ENCODE measurements at places on chromosomes 13 and 19.

GRCh38 chr19:18223860-18224524 lies 2.2 kb downstream of the PDE4C start:
- DNase-seq = no peak

GRCh38 chr13:66558506-66558905 lies 671.6 kb downstream of the PCDH9 start:
- no peak for DNase-seq

- no peak for DNase-seq
Observed at GRCh38 chr13:90623318-90624011, 724.0 kb upstream of the MIR17HG start.

DNA sequence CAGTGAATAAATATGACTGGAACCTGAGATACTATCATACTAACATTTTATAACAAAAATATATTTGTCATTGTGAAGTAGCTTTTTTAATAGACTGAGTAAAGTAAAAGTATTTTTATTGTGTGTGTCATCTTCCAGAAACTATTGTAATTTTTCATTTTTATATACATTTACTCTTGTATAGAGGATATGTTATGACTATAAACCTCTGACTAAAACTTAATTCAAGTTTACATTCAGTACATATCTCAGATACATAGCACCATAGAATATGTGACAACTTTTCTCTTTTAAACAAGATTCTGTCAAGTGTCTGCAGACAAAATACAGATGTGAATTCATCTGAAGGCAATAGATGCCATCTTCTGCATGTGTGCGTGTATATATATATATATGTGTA lies 704.3 kb downstream of the SLITRK1 start:
- DNase-seq = no peak

DNA sequence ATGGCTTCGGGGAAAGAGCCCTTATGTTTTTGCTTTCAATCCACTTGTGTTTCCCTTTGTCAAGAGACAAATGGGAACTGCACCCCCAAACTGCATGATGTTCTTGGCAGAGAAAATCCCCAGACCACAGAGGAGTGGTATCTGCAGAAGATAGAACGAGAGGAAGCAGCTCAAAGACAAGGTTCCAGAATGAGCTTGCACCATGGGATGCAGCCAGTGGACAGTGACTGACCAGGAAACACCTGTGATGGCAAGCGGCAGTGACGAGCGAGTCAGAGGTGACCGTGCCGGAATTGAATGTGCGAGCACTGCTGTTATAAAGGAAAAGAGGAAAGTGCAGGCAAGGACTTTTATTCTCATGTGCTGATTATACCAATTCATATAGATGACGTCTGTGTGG lies 46.3 kb downstream of the IRS2 start:
- DNase-seq = no peak

GRCh38 chr13:99281811-99282263 lies 23.7 kb upstream of the GPR18 start:
- DNase-seq = peak; percentile 68

GRCh38 chr13:26168237-26168814 lies 53.8 kb downstream of the RNF6 start:
- DNase-seq = no peak

DNA sequence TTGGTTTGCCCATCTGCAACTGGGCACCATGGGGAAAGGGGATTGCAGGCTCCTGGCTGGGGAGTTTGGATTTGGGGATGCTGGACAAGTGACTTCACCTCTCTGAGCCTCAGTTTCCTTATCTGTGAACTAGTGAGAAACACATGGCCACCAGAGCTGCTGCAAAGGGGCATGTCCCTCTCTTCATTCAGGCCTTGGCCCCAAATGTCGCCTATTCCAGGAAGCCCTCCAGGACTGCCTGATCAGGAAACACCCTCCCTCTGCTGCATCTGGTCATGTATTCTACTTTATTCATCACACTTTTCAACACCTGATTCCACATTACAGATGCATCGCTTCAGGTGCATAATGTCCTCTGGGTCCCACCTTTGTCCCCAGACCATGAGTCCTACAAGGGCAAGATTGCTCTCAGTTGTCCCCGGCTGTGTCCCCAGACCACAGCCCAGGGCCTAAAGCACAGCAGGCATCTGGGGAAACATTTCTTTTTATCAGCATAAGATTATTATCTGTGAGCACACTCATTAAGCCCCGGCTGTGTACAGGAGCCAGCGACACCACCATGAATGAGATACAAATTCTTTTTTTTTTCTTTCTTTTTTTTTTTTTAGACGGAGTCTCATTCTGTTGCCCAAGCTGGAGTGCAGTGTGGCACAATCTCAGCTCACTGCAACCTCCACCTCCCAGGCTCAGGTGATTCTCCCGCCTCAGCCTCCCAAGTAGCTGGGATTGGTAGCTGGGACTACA lies 37.5 kb downstream of the ARRDC2 start:
- no peak for DNase-seq

DNA sequence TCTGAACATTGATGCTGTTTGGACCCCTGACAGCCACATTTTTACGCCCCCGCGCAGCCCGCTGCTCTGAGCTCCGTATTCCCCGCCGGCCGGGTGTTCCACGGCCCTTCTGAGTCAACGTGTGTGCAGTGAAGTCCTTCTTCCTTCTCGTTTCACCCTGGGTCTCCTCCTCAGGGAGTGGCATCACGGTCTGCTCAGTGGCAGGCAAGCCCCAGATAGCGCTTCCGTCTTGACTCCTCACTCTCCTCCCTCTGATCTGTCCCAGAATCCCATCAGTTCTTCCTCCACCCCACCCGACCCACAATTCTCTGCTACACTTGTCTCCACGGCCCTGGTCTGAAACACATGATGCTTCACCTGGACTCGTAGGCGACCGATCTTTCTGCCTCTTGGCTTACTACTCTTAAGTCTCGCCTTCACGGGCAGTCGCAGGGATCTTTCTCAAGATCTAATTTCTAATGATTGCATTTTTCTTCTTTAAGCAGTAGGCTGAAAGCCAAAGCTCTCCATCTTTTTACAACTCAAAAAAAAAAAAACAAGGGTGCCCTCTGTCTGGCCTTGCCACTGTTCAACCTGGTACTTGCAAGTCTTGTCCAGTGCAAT lies 33.9 kb downstream of the CCNE1 start:
- no peak for DNase-seq

- DNase-seq = no peak
Observed at GRCh38 chr13:105336706-105337576, 1198.5 kb downstream of the EFNB2 start.

- no peak for DNase-seq
Observed at GRCh38 chr19:8054169-8054568, 1.6 kb downstream of the CCL25 start.

GRCh38 chr19:5261156-5261890 lies 79.3 kb downstream of the PTPRS start:
- DNase-seq = no peak

DNA sequence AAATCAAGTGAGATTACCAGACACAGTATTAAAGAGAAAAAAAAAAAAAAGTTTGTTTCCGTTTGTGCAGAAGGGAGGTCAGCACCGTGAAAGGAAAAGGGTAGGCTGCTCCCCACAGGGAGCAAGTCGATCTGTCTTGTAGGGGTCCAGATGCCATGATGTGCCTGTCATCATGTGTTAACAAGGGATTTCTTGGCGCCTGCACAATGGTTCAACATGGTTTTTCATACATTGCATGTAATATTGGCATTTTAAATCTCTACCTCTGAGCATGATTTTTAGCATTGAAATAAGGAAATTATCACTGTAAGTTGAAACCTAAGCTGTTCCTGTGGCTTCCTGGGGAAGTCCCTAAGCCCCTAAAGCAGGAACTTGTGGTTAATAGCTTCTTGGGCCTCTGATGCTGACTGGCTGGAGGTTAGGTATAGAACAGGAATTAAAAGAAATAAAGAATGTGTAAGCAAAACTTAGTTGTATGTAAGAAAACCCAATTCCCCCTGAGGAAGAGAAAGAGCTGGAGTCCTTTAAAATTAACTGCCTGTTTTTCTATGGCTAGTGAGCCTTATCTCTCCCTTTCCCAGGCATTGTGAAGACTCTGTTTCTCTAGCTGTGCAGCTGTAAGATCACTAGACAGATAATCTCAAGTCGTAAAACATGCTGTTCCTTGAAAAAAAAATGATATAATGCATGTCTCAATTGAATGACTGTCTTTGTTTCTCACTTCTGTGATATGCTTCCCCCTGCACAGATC lies 7.4 kb upstream of the FCGBP start:
- DNase-seq = peak; percentile 79

DNA sequence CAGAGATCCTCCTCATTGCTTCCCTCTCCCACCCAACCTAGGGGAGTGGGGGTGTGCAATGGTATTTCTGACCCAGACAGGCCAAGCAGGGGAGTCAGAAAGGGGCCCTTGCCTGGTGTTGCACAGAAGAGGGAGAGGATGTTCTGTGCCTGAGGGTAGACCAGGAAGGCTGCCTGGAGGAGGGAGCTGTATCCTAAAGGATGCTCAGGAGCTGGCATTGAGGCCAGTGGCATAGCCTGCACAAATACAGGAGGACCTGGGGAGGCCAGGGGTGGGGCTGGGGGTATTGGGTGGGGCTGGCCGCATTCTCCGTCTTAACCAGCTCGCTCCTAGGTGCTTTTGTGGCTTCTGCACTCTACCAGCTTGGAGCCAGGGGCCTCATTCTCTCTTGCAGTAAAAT lies 4.4 kb downstream of the RNF225 start:
- DNase-seq = no peak

DNA sequence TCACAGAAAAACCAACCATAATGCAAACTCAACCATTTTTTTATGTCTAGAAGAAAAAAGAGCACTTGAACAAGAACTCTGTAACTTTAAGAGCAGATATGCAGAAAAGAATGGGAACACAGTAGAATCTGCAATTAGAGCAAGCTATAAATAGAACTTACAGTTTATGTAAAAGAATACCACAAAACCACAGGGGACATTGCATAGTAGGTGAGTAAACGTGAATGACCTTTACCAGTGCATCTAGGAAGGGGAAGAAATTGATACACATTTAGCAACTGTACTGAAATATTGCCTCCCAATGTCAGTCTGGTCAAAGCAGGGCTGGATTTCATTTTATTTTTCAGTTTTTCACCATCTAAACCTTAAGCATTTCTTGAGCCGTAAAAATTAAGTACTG lies 242.2 kb upstream of the EDNRB start:
- DNase-seq = peak; percentile 83

GRCh38 chr19:7257148-7258040 lies 36.8 kb downstream of the INSR start:
- no peak for DNase-seq

DNA sequence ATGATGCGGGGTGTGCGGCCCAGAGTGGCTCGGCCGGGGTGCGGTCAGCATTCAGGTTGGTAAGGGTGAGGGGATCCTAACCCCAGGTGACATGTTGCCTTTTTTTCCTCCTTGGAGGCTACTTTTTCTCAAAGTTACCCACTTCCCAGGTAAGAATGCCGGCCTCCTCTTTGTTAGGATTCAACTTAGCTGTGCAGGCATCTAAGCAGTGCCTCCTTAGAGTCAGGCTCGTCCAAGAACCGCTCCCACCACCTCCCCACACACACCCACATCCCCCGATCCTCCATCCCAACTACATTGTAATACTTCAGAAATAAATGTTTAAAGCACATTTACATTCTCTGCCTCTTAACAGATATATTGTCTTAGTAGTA lies 733 bp upstream of the ENOX1 start:
- DNase-seq = no peak

DNA sequence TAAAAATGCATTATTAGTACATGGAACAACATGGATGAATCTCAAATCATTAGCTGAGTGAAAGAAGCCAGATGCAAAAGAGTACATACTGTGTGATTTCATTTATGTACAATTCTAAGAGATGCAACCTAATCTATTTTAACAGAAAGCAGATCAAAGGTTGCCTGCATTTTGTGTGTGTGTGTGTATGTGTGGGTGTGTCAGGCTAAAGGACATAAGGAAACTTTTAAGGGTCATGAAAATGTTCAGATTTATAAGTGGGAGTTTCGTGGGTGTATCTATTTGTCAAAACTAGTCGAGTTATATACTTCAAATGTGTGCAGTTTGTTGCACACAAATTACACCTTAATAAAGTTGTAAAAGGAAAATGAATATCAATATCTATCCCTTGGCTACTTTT lies 17.9 kb upstream of the NEK3 start:
- no peak for DNase-seq

DNA sequence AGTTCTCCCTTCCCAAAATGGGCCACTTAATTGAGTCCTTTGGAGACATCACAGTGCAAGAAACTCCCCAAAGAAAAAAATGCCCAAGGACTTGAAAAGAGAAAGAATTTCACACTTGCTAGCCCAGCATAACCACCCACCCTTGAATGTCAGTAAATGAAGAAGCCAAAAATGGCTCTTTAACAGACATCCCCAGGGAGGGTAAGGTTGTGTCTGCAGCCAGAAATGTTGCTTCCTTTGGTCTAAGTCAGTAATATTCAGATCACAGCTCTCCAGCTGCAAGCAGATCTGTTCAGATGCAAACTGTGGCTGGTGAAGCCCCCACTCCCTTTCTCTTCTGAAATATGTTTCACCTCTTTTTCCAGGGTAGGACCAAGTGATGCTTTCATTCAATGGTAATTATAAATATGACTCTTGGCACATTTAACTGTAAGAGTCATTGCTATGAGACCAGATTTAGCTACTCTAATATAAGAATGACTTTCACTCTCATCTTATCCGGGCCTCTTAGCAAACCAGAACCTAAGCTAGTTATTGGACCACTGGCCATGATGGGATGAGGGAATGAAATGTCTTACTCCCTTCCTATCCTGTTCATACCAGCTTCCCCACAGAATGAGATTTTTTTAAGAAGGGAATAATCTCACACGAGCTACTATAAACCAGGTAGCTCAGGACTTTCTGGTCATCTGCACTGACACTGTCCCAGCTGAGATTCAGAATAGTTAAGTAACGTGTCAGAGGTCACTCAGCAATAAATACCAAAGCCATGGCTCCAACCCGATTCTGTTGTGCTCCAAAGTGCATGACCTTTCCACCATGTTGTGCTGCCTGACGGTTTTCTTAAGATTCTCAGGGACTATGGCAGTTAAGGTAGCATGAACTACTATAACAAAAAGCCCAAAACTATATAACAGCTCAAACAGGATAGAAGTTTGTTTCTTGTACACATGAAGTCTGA lies 234.1 kb downstream of the FOXO1 start:
- no peak for DNase-seq

GRCh38 chr13:23683084-23683483 lies 112.9 kb downstream of the TNFRSF19 start:
- DNase-seq = no peak

- peak; percentile 24 for DNase-seq
Observed at GRCh38 chr19:48962029-48962848, 2.9 kb upstream of the FTL start.

DNA sequence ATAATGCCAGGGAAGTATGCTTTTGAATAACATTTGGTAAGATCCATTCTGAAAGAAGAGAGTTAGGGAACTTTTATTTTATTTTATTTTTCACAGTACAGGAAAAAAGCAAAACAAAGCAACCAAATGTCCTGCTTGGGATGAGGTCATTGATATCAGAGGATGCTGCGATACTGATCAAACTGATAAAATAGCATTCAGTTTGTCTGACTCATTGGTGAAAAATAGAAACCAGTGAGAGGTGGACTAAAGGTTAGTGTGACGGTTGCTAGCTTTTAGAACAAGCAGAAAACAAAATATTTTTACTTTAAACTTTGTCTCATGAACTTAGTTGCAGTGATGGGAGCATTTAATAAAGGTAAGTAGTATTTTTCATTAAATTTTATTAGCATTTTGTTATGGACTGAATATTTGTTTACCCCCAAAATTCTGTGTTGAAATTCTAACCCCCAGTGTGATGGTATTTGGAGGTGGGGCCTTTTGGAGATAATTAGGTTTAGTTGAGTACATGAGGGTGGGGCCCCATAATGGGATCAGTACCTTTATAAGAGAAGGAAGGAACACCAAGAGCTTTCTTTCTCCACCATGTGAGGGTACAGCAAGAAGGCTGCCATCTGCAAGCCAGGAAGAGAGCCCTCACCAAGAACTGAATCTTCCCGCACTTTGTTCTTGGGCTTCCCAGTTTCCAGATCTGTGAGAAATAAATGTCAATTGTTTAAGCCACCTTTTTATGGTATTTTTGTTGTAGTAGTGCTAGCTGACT lies 37.3 kb downstream of the ITGBL1 start:
- DNase-seq = no peak

Data from SIG-M5 (cell line).